ENCODE measurements at places on chromosomes 2 and 18.

DNA sequence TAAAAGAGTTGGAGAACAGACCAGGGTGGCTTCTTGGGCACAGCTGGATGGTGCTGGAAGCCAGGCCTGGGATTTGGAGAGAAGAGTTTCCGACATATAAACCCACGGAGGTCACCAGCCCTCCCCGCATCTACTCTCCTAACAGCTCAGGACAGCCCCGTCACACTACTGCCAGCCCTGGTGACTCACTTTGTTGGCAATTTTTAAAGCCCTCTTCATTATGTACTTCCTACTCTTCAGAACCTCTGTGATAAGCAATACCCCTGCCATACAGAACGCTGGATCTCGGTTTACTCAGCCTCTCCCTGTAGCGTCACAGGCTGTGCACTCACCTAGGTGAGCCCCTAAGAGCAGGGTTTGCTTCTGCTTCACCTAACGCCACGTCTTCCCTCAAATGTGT lies 48.1 kb downstream of the ID2 start:
- no peak for DNase-seq

DNA sequence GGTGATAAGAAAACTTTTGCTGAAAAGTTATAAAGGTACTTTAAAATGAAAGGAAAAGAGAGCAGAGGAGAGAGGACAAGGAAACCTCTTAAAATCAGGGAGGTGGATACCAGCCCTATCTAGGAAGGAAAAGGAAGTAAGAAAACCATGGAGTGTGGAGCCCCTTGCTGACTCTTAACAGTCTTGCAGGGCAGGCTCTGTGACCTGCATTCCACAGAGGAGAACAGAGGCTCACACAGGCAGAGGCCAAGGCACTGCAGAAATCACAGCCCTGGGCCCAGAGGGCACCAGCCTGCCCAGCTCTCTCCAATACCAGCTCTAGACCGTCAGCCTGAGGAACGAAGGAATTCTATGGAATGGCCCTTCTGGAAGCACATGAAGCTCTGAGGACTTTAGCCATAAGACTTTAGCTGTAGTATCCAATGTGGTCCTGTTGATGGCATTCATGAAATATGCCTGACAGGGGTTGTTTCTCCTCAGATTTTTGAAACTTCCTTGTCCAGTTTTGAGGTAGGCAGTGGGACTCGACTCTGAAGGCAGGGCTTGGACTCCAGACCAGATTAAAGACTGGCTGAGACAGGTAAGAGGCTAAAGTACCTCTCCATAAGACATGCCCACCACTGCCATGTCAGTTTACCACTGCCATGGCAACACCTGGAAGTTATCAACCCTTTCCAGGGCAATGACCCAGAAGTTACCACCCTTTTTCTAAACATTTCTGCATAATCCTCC lies 216.3 kb downstream of the ANAPC1 start:
- DNase-seq: no peak

DNA sequence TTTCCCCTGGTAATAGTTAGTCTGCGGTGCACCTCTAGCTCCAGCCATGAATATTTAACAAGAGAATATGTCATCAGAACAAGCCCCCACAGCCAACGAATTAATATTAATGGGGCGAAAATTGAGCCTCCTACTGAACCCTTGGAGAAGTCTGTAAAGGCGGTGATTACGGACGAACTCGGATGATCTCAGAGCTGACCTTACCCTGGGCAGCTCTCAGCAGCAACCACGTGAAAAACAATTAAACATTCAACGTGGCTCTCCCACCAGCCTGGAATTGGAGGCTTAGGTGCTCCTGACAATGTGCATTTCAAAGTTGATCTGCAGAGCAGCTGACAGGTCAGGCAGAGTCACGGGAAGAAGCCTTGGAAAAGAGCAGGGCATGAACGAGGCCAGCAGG lies 407.6 kb upstream of the MYT1L start:
- DNase-seq: no peak

- no peak for DNase-seq
Measured at GRCh38 chr18:21684731-21685130, 19.8 kb downstream of the ABHD3 start.

- no peak for DNase-seq
Measured at GRCh38 chr2:230262246-230262645, 36.7 kb downstream of the SP140 start.

- no peak for DNase-seq
Measured at GRCh38 chr18:63773551-63773950, 1.7 kb upstream of the SERPINB7 start.

DNA sequence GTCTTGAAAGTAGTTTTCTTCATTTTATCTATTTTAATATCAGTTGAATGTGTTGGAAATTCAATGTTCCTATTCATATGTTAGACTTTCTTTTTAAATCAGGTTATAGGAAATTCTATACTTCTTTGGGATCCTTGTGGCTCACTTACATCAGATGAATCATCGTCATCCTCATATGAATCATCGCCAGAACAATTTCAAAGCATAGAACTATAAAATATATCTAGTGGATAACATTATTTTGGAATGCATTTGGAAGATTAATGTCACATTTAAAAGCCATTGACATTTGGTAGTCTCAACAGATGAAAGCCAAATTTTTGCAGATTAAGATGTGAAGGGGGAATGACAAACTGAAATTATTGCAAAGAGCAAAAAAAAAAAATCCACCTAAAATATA lies 94.1 kb downstream of the FAM161A start:
- no peak for DNase-seq

DNA sequence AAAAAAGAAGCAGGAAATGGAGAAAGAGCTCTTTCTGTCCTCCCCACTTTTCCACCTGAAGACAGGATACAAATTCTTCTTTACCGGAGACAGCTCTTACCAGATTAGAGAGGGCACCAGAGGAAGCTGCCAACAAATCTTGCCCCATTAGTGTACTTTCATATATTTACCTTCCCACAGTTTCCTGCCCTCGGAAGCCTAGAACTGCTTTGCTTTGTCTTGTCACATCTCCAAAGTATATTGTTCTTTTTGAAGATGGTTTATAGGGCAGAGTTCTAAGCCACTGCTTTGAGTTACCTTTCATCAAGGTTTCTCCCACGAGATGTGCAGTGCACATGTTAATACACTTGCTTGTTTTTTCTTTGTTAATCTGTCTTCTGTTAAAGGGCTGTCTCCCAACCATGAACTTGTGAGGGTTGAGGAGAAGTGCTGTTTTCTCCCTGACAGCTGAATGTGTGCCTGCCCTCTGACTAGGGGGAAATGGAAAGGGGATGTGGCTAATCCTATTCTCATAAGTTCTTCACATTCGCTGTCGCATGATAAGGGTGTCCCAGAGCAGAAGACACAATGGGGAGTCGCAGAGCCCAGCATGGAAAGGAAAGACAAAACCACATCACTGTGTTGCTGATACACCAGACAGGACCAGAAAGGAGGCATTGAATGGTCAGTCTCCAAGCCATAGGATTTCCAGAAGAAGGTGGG lies 24.2 kb downstream of the CENPA start:
- no peak for DNase-seq

DNA sequence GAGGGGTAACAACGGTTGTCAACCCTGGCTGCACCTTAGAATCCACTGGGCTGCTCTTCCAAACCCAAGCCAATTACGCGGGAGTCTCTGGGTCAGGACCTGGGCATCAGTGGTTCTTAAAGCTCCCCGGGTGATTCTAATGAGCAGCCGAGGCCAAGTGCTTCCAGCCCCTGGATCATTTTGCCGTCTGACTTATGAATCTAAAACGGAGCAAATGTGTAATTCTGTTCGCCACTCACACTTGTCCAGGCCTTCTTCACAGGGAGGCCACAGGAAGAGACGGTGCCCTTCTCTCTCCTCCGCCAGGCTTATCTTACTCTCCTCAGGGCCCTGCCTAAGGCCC lies 78.5 kb downstream of the MCFD2 start:
- no peak for DNase-seq

GRCh38 chr2:149076863-149077412 lies 38.4 kb downstream of the LYPD6B start:
- DNase-seq: no peak

- no peak for DNase-seq
Measured at GRCh38 chr2:112065966-112066365, 10.9 kb downstream of the TMEM87B start.

DNA sequence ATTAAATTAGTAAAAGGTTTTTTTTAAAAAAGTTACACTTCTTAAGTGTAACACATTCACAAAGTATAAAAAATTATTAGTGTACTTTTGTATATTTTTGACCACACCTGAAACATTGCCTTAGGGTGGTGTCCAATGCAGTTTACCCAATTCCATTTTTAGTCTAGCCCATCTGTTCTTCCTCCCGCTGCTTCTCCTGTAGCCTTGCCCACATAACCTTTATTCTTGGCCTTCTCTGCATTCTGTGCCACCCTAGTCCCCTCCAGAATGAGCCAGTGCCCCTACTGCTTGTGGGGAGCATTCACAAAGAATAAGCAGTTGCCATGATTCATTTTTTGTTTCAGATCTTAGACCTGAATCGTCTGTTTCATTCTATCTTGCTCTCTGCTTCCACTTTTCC lies 78.4 kb upstream of the MYT1L start:
- DNase-seq: no peak

GRCh38 chr2:96528006-96528699 lies 8.4 kb upstream of the ARID5A start:
- DNase-seq: peak; percentile 88

DNA sequence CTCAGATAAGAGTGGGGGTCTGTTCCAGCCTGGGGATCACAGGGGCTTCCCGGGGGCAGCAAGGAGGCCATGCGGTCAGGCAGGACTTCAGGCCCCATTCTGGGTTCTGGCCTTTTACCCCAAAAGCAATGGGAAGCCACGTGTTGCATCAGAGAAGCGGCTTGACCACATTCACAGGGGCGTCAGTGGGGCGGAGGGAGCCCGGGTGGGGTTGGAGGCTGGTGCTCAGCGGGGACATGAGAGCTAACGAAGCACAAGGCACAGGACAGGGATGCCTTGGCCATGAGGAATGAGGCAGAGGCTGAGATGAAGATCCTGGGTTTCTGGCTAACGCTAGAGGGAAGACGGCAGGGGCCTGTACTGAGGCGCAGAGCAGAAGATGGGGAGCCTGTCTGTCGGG lies 6.1 kb downstream of the HJURP start:
- DNase-seq: no peak

GRCh38 chr18:27461957-27462356 lies 276.8 kb upstream of the CHST9 start:
- no peak for DNase-seq

GRCh38 chr2:34241905-34242762 lies 643.0 kb upstream of the FAM98A start:
- no peak for DNase-seq

- no peak for DNase-seq
Measured at GRCh38 chr2:176643646-176644045, 374.4 kb downstream of the MTX2 start.

DNA sequence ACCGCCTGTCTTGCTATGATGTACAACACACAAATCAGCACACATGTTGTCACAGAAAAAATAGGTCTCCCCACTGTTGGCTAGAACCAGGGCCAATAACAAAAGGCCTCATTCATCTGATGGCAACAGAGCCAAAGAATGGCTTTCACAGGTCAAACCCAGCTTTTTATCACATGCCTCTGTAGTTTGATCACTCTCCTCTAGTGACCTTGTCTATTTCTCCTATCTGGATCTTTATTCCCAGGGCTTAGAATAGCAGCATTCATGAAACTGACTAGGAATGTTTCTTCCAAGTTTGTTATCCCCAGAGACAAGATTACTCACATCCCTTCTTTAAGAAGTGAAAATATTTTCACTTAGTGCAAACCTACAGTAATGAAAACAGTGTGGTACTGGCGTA lies 285.8 kb upstream of the GYPC start:
- no peak for DNase-seq

GRCh38 chr2:101770726-101771125 lies 73.2 kb downstream of the MAP4K4 start:
- no peak for DNase-seq

GRCh38 chr2:215899141-215900074 lies 113.9 kb downstream of the MREG start:
- no peak for DNase-seq

GRCh38 chr2:114642166-114642770 lies 199.8 kb downstream of the DPP10 start:
- no peak for DNase-seq

- peak; percentile 48 for DNase-seq
Measured at GRCh38 chr2:219497495-219498279, 1.0 kb upstream of the GMPPA start.
